CD4-positive, alpha-beta T cell treated with Interleukin-15 for 4 hours (primary cell): ENCODE measurements at places on chromosomes 1 and 21.

DNA sequence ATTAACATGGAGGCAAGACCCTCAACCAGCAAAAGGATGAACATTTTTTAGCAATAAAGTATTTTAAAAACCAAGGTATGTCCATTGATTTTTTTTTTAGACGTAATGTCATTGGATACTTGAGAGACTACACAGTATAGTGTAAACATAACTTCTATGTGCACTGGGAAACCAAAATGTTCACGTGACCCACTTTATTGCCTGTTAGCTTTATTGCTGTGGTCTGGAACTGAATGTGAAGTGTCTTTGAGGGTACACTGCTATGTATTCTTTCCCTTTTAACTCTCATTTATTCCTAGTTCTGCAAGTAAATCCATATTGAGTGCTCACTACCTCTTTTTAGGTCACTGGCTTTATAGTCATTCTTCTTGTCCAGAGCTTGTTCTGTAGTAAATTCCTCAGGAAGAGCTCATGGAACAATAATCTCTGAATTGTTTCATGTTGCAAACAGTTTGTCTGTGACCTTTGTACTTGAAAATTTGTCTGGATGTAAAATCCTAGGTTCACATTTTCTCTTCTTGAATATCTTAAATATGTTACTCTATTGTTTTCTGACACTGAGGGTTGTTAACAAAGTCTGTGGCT lies 20.6 kb downstream of the ABCD3 start:
- DNase-seq: no peak

- no peak for DNase-seq
Measured at GRCh38 chr1:225917101-225917500, 6.9 kb downstream of the PYCR2 start.

DNA sequence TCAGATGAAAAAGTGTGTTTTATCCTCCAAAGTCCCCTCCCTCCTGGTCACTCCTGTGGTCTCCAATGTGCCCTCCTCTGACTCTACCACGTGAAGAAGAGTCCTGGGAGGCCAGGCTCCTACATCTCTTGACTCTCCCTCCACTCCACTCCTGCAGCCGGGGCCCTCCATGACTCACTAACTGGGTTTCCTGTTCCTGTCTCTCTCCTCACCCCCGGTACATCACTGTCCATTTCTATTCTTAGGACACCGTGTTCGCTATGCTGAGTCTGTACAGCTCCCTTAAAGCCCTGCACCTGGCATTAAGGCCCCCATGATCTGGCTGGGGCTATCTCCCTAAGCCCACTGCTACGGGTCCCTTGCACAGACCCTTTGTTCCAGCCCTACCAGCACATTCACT lies 93.4 kb downstream of the BCAR3 start:
- DNase-seq: no peak

GRCh38 chr1:196638466-196638865 lies 13.4 kb upstream of the CFH start:
- no peak for DNase-seq

DNA sequence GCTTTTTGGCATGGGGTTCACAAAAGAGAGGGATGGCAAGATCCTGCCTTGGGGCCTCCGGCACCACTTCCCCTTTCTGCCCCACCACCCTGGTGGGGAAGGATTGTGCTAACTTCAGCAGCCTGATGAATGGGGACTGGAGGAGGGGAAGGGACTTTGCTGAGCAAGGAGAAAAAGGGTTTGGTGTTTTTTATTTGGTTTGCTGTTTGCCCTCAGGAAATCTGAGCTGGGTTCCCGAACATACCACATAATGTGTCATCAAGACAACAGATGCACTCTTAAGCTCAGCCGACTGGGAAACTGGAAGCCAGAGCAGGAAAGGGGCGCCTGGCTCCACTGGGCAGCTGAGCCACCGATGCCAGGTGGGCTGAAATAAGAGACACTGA lies 19.8 kb downstream of the OLFML2B start:
- DNase-seq: no peak

DNA sequence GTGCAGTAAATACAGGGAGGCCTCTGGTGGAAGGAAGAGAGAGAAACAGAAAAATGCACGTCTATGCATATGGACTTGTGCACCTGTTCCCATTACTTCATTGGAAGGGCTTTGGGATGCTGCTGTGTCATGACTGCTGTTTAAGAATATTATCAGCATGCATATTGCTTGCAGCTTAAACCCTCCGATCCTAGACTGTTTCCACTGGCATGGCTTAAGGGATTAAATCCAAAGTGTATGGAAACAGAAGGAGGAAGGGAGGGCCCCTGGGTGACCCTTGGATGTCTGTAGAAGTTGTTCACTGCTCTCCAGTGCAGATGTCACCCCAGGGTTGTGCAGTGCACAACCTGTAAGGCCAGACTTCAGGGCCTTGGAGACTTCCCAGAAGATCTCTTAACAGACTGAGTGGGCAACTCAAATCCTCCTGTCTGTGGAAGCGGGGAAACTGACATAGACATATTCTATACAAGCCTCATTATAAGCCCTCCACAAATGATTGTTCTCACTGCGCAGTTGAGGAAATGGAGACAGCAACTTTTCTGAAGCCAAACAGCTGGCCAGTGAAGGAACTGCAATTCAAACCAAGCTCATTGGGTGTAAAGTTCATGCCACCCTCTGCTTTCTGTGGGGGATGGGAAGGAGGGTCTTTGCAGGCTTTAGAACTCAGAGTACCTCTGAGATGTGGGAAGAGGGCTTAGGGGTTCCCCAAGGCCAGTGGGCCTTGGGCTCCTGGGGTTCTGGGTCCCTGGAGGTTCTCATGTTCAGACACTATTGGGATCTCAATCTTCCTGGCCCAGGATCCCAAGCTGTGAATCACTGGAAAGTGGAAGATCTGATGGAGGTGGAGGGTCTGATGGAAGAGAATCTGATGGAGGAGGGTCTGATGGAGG lies 73.8 kb downstream of the UMODL1 start:
- no peak for DNase-seq

DNA sequence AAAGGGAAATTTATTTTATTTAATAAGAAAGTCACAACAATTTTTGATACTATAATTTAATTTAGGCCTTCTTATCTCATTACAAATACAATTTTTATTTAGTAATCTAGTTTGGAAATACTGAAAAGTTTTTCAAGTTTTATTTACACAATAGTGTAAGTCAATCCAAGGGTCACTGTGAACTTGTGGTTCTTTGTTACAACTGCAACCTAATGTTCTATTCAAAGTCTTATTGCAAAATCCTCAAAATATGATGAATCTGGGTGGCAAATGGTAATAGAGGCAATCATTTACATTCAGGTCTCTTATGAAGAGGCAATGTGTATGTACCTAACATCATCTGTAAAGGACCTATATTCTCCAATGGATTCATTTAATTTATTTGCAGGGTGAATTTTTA lies 421.2 kb downstream of the DPYD start:
- DNase-seq: no peak

GRCh38 chr1:229596925-229597699 lies 28.8 kb downstream of the TAF5L start:
- DNase-seq: no peak

- no peak for DNase-seq
Measured at GRCh38 chr1:33152685-33153432, 29.0 kb downstream of the TRIM62 start.

DNA sequence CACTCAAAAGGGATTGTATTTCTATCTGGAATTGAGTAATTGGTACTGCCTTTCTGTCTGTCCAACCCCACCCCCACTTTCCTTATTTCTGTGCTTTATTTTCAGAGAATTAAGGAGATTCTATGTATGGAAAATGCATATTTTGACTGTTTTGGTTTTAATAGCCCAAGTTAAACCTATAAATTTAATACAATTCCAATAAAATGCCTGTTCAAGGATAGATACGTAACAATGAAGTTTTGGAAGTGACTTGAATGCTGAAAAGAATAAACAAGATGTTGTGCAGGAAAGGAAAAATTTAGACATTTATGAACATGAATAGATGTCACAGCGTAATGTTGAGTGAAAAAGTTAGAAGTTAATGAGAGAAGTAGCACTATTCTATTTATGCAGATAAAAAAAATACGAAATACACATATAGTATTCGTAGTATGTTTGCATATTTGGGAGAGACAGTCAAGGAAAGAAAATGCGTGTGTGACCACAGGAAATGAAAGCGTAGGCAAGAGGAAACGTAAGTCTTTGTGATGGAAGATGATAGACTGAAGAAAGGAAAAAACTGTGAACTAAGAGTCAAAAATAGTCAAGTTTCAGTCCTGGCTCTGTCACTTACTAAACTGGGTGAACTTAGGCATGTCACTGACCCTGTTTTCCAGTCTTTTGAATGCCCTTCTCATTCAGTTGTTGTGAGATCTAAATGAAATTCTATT lies 62.1 kb downstream of the MEF2D start:
- no peak for DNase-seq

GRCh38 chr1:231359113-231359512 lies 21.0 kb downstream of the SPRTN start:
- DNase-seq: no peak

GRCh38 chr1:162292422-162292849 lies 84.2 kb downstream of the SPATA46 start:
- no peak for DNase-seq

GRCh38 chr1:170634824-170635410 lies 29.0 kb upstream of the PRRX1 start:
- no peak for DNase-seq

DNA sequence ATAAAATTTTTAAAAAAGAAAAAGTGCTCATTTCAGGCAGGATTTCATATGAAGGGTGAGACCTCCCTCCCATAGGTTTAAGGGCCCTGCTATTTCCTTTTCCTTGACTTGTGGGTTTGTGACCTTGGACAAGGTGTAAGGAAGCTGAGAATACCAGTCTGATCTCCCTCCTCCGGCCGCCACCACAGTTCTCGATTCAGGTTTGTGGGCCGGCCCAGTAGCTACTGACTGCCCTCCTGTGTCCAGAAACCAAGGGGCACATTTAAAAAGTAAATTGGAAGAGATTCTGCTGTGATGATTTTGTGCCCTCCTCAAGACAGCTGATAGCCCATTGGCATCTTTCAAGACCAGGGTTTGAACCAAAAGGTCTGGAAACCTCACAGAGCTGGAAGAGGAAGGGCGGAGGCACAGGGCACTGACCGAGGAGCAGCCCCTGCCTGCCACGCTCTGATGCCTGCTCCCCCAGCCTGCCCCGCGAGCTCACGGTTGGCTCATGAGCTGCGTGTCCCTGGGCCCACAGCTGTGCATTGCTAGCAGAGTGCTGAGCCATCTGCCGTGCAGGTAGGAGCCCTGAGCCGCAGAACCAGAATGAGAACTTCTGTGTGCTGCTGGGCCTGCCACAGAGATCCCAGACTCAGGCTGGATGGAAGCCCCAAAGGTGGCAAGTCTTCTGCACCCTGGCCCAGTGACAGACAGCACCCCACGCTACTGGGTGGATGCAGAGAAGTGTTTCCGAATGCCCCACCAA lies 348.7 kb downstream of the NPHP4 start:
- no peak for DNase-seq

GRCh38 chr1:24410750-24411149 lies 2.8 kb downstream of the STPG1 start:
- DNase-seq: no peak

- no peak for DNase-seq
Measured at GRCh38 chr1:103942029-103942428, 192.3 kb downstream of the AMY1C start.

DNA sequence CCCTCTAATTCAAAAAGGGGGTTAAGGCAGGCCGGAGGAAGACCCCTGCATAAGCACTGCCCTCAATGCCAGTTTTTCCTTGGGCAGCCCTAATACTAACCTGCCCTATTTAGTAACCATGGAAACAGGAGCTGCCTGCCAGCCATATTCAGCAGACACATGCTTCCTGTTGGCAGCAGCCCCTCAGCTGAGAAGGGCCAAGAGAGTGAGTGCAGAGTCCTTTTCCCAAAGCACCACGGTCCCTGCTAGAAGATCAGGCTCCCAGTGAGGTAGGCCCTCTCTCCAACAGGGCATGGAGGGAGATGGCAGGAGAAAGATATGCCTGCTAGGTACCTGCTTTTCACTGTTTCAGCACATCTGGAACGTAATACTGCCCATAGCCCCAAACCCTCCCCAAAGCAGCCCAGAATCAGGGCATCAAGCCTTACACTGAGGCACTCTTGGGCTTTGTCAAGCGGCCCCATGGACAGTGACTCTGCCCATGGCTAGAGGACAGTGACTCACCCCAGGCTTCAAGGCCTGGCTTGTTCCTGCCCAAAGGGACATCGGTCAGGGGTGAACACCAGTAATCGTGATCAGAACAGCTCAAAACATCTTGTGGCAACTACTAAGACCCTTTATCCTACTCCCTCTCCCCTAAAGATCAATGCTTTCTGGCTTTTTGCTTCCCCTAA lies 64.5 kb downstream of the BCAR3 start:
- no peak for DNase-seq

- no peak for DNase-seq
Measured at GRCh38 chr21:44424608-44425306, 30.6 kb upstream of the LRRC3 start.

DNA sequence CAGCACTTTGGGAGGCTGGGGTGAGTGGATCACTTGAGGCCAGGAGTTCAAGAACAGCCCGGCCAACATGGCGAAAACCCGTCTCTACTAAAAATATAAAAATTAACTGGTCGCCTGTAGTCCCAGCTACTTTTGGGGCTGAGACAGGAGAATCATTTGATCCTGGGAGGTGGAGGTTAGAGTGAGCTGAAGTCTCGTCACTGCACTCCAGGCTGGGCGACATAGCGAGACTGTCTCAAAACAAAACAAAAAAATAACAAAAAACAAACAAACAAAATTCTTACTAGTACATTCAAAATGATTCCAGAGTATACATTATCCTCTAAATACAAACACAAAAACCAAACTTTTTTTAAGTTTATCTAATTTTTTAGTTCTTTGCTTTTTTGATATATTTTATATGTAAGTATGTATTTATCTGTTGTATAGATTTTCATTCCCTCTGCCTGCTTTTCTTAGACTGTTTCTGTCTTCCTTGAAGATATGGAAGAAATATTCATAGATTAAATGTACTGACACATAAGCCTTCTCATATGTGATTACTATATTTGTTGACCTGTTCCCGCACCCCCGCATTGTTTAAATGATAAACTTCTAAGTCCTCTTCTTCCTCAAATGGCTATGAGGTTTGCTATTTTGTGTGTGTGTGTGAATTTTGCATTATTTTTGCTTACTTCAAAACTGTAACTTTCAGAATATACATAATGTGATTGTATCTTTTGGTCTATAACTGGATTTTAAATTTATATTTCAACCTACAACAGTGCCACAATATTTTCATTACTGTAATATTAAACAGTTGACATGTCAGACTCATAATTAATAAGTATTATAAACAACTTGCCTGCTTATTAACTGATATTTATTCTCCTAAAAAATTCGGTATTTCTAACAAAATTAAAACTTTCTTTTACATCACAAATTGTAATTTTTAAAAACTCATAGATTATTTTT lies 1674.1 kb upstream of the B3GALT2 start:
- DNase-seq: no peak

- DNase-seq: no peak
Measured at GRCh38 chr1:184483101-184483683, 96.4 kb downstream of the C1orf21 start.
